CD8-positive, alpha-beta memory T cell (primary cell): ENCODE measurements at places on chromosomes 16 and 17.
A peak's percentile ranks its signal among the peaks of the same experiment; 100 is the strongest.

- H3K36me3 ChIP-seq = no peaks in the 10 kb centered on the region
- no peak for DNase-seq
- no peaks in the 10 kb centered on the region for H3K27me3 ChIP-seq
- H3K4me1 ChIP-seq = no peaks in the 10 kb centered on the region
- H3K27ac ChIP-seq = no peak overlapping the region
- H3K4me3 ChIP-seq = no peak overlapping the region
Observed at GRCh38 chr16:72922714-72923113, 125.2 kb downstream of the ZFHX3 start.

DNA sequence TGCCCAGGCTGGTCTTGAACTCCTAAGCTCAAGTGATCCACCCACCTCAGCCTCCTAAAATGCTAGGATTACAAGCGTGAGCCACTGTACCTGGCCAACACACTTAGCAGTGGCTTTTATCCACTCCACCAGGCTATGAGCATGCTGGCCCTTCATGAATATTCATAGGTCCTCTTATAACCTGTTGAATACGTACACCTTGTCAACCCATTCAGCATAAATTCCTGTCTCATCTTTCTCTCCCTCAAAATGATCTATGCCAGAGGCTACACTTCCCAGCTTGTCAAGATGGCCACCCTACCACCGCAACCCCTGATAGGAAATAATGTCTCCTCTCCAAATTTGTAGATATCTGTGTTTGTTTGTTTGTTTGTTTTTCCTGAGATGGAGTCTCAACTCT is 11.0 kb upstream of the ZG16 start:
- H3K36me3 ChIP-seq = no peaks in the 10 kb centered on the region
- H3K27me3 ChIP-seq = no peaks in the 10 kb centered on the region
- no peak overlapping the region for H3K4me3 ChIP-seq
- no peak overlapping the region for H3K27ac ChIP-seq
- H3K4me1 ChIP-seq = peaks cover 5% of the 10 kb centered on the region
- no peak for DNase-seq

GRCh38 chr17:40122999-40123810 is 1.4 kb downstream of the MSL1 start:
- peaks cover 8% of the 10 kb centered on the region for H3K36me3 ChIP-seq
- H3K27ac ChIP-seq = peak overlapping the region; percentile 40
- H3K4me1 ChIP-seq = peaks cover 32% of the 10 kb centered on the region
- no peaks in the 10 kb centered on the region for H3K27me3 ChIP-seq

GRCh38 chr17:67558740-67559380 is 158.9 kb upstream of the NOL11 start:
- DNase-seq = no peak
- no peaks in the 10 kb centered on the region for H3K4me1 ChIP-seq
- H3K4me3 ChIP-seq = no peak overlapping the region
- peaks cover 12% of the 10 kb centered on the region for H3K36me3 ChIP-seq

- no peak for DNase-seq
- no peaks in the 10 kb centered on the region for H3K36me3 ChIP-seq
- no peak overlapping the region for H3K4me3 ChIP-seq
Observed at GRCh38 chr17:65139101-65139764, 2.1 kb downstream of the RGS9 start.

DNA sequence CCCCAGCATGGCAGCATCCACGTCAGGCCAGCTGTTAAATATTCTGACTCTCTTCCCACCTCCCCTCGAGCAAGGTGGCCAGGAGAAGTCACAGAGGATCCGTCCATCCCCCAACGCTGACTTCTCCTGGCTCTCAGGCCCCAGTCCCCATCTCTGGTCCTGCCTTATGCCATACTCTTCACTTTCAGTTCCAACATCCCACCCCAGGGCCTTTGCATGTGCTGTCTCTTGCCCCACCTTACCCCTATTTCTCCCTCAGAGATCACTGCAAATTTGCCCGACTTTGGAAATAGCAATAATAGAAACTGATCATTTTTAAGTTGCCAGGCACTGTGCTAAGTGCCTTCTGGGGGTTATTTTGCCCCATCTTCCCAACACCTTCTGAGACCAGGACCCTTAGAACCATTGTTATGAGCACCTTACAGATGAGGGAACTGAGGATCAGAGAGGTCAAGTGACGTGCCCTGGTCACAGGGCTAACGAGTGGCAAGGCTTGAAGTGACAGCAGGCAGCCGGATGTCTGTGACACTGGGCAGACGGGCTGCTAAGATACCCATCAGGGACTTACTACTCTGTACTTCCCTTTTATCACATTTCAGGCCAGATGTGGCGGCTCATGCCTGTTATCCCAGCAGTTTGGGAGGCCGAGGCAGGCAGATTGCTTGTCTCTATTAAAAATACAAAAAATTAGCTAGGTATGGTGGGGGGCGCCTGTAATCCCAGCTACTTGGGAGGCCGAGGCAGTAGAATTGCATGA is 17.7 kb downstream of the HID1 start:
- no peaks in the 10 kb centered on the region for H3K36me3 ChIP-seq
- no peak overlapping the region for H3K4me3 ChIP-seq
- DNase-seq = no peak
- H3K27ac ChIP-seq = no peak overlapping the region
- H3K4me1 ChIP-seq = no peaks in the 10 kb centered on the region
- no peaks in the 10 kb centered on the region for H3K27me3 ChIP-seq

DNA sequence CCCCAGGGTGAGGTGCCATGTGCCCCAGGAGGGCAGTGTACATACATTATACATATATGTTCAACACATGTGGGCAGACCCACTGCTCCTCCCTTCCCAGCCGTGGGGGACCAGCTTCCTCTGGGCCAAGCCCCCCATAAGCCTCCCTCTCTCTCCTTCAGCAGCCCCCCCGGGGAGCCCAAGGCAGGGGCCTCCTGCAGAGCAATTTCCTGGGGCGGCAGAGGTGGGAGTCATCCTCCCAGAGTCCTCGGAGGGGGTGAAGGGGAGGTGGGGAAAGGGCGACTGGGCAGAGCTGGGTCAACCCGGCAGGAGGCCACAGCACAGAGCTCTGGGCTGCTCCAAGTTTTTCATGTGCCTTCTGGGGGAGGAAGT is 235.1 kb downstream of the ZNF423 start:
- H3K4me3 ChIP-seq = no peak overlapping the region
- no peak overlapping the region for H3K27ac ChIP-seq

GRCh38 chr17:65556910-65557348 is 4.5 kb downstream of the AXIN2 start:
- DNase-seq = no peak
- H3K4me1 ChIP-seq = peaks cover 17% of the 10 kb centered on the region
- H3K27me3 ChIP-seq = no peaks in the 10 kb centered on the region
- peak overlapping the region; percentile 78 for H3K4me3 ChIP-seq

DNA sequence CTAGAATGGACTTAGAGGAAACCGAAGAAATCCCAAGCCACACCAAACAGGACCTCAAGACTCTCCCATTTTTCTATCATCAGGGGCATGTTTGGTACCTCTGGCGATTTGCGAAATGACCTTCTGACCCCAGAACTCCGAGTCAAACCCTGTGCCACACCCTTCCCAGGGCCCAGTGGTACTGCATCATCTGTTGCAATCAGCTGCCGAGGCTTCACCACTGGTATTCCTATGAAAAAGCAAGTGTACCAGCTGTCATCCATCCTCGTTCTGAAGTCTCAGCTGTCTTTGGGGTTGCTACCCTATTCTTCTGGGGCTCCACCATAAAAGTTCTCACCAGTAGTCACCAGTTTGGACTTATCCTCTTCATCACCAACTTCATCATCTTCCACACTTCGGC is 2.3 kb upstream of the RSKR start:
- H3K27me3 ChIP-seq = no peaks in the 10 kb centered on the region
- H3K36me3 ChIP-seq = peaks cover 53% of the 10 kb centered on the region
- DNase-seq = no peak
- no peaks in the 10 kb centered on the region for H3K4me1 ChIP-seq

DNA sequence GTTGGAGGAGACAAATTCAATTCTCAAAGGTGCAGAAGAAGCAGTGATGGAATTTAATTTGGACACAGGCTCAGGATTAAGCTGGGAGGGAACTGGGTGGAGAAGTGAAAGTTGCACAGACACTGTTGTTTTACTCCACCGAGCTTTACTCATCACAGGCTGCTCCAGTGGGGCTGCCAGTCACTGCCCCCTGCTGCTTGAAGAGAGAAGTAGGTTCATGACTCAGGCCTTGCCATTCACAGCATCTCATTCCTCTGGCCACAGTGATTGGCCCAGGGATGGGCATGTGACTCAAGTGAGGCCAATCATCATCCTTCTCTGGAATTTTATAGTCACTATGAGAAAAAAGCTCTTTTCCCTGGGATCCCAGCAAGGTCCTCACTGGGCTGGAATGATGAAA is 11.8 kb downstream of the GNAO1 start:
- peak; percentile 62 for DNase-seq
- H3K27ac ChIP-seq = no peak overlapping the region
- H3K36me3 ChIP-seq = no peaks in the 10 kb centered on the region
- H3K27me3 ChIP-seq = no peaks in the 10 kb centered on the region
- H3K4me3 ChIP-seq = no peak overlapping the region

DNA sequence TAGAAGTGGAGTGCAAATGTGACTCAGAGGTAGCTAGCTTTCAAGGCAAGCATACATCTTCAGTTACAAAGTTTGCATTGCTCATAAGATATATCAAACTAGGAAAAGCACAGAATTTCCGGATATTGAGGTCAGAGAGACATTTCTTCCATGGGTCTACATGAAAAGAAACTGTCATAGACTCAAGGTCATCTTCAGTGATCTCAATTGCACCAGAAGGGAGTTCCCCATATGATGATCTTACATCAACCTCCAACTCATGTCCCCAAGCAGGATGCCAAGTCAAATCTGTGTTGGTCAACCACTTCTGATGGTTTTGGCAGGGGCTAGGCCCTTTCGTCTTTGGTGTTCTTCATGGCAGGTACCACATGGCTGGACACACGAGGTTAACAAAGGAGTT is 459.9 kb upstream of the MAF start:
- H3K27me3 ChIP-seq = no peaks in the 10 kb centered on the region
- H3K4me3 ChIP-seq = no peak overlapping the region
- H3K4me1 ChIP-seq = no peaks in the 10 kb centered on the region
- no peak overlapping the region for H3K27ac ChIP-seq
- no peak for DNase-seq

DNA sequence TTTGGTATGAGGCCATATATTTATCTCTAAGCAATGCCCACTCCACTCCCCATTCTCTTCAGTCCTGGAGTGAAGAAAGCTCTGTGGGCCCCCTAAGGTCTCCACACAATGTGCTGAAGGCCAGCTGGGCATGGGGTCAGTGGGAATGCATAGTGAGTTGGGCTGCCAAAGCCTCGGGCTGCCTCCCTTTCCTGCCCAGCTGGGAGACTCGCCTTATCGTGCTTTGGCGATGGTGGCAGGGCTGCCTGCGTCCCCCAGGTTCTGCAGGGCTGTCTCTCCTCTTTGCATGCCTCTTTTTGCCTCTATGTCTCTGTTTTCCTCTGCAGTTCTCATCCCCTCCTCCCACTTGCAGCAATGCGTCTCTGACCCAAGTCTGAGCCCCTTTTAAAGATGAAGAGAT is 116.5 kb downstream of the CYLD start:
- no peak overlapping the region for H3K4me3 ChIP-seq
- no peak overlapping the region for H3K27ac ChIP-seq
- no peaks in the 10 kb centered on the region for H3K27me3 ChIP-seq
- H3K36me3 ChIP-seq = no peaks in the 10 kb centered on the region
- no peak for DNase-seq
